Left ventricle myocardium superior (tissue), 1 donor: ENCODE measurements at places on chromosomes 4 and X. TPM values are rescaled to one million over a fixed set of nuclear protein-coding genes. Genes with fewer than 3 reads are reported as not detected.

Gene ETDB
- not detected for total RNA-seq

DNA sequence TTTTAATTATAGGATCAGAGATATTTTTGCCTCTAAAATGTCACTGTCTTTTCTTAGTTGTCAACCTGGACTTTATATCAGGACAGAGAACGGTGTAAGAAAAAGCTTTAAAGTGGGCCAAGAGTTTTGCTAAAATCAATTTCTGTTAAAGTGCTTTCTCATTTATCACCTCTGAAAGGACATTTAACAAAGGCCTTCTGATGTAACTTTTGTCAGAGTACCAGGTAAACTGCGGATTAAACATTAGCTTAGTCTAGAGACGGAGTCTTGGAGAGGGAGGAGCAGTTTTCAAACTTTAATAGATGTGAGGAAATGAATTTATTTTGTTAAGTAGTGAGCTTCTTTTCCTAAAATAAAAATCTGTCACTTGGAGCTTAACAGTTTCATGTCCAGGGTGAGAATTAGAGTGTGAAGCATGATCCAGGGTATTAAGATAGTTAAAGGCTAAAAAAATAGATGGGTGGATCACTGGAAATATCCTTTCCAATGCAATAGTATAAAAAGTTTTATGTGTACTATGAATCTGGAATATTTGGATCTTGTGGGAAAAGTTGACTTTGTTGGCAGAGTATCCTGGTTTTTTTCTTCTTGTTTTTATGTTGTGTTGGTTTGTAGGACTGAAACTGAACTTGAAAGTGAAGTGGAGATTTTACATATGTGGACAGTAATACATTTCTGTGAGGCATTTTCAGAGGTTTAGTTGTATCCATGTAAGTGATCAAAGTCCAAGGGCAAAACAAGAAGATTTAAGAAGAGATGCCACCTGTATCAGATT is 33.6 kb upstream of the BMPR1B start:
- DNase-seq: no peak

DNA sequence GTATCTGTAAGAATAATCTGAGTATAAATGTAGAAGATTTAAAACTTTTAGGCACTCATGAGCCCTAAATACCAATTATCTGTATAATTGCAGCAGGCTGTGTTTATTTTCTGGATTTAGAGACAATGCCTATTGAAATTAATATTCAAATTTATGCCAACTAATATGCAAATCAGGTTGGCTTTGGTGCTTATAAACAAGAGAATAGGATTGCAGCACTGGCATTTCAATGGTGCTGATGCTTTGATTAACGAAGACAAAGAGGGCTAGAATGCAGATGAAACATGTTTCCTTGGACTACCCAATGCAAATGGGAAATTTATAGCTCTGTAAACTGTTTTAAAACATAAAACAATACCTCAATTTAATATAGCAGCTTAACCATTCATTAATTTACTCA is 70.7 kb upstream of the GATB start:
- no peak for DNase-seq

Gene XG
- 0.32 TPM for total RNA-seq

GRCh38 chrX:118024482-118024881 is 92.1 kb downstream of the KLHL13 start:
- DNase-seq: no peak

- DNase-seq: no peak
These were observed 884.2 kb downstream of the GLUD2 start for GRCh38 chrX:121931567-121931966.

Gene AIFM1
- total RNA-seq: 134 TPM

Gene KLB
- total RNA-seq: 0.12 TPM

GRCh38 chr4:107066621-107067020 is 30.5 kb upstream of the DKK2 start:
- DNase-seq: no peak

DNA sequence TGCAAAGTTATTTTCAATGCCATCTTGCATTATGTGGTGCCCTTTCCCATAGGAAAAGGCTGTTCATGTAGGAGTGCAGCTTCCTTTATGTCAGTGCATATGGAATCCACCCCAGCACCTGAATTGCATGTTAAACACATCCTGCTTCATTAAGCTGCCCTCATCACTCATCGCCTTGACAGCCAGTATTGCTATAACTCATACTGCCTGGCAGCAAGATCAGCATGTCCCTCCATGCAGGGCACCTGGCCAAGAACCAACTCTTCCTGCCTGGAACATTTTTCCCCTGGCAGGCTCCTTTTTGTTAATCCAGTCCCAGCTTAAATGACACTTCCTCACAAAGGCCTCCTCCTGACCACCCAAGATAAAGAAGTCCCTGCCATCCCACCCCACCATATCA is 23.5 kb upstream of the CA5B start:
- DNase-seq: peak; percentile 54

Gene FGF2
- 5.2 TPM for total RNA-seq

Gene LETM1
- 46.2 TPM for total RNA-seq

Gene TEX13C
- total RNA-seq: not detected

Gene UGT2B15
- total RNA-seq: not detected

Gene CENPVL2
- total RNA-seq: not detected

DNA sequence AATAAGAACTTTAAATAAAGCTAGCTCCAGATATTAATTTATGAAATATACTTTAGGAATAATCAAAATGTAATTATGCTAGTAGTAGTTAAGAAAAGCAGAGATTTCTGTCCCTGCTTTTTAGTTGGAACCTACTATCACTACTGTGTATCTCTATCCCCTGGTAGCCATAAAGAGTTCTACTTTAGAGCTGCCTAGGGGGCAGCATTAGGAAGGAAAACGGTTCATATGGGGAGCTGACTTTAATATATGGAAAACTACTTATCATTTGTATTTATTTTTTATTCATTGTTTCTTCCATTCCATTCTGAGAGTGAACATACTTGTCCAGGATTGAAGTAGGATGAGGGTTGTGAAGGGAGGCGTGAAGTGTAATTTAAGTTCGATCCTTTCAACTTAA is 40.9 kb downstream of the CPEB2 start:
- DNase-seq: no peak

Gene ZXDB
- total RNA-seq: 5.4 TPM

DNA sequence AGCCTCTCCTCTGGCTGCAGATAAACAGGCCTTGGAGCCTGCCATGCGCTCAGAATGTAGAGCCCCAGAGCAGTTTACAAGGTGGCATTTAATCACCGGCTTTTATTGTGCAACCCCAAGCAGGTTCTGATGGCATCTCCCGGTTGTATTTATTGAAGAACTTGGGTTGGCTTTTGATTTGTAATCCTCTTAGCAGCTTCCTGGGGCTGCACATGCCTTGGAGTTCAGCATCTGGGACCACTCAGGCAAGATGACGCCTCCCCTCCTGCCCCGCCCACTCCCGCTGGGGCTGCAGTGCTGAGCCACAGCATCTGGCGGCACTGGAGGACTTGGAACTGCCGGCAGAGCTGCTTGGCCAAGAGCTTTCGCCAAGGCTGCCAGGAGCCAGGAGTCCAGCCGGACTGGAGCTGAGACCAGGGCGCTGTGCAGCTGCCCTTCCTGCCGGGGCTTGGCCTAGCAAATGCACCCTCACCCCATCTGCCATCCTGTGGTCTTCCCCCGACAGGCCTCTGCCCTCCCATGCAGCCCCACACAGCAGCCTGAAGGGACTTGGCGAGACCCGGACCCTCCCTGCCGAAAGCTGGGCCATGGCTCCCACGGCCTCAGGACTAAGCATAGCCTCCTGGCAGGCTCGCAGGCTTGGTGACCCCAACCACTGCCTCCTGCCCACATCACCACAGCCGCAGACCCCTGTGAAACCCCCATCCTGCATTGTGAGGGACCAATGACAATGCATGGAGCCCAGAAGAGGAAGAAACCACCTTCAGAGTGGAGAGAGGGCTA is 5.4 kb downstream of the HTRA3 start:
- peak; percentile 94 for DNase-seq

DNA sequence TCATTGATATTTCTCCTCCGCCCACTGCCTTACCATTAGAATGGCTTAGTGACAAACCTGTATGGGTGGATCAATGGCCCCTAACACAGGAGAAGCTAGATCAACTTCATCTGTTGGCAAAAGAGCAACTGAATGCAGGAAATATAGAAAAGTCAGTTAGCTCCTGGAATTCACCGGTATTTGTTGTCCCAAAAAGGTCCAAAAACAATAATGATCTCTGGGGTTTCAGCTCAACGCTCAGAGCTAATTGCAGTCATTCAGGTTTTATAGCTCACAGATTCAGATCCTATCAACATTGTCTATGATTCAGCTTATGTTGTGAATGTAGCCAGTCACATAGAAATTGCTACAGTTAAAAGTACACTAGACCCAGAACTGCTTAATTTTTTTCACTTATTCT is 124.0 kb upstream of the ZCCHC13 start:
- no peak for DNase-seq

DNA sequence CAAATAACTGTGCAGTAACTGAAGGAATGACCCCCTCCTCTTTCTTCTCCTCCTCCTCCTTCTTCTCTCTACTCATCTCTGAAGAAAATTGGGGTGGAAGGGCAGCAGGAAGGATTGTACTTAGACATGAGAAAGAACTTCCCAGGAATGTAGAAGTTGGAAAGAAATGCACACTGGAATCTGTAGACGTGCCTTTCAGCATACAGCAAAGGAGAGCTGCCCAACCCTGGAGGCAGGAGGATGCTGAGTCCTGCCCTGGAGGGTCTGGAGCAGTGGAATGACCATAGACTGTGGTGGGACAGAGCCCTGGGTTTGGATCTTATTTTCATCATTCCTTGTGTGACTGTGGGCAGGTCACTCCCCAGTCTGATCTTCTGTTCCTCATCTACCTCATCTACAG is 80.1 kb downstream of the PJA1 start:
- DNase-seq: no peak

DNA sequence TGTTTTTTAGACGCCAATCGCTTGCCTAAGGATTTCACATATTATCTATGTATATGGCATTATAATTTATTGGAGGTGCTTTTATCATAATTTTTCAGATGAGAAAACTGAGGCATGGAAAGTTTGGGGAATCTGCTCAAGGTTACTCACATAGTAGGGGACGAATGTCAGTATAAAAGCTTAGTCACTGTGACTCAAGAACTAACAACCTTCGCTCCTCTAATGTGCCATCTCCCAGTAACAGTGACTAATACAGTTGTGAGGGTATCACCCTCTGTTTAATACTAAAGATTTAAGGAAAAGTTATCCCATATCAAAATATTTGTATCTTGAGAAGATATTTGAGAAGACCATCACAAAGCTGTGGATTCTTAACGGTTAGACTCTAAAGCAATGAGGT is 353.1 kb upstream of the SPOCK3 start:
- DNase-seq: no peak
